Regular cardiac myocyte (primary cell): ENCODE measurements at places on chromosomes 5 and 9. TPM values are rescaled to one million over a fixed set of nuclear protein-coding genes. Genes with fewer than 3 reads are reported as not detected.

The TAS2R1 gene
- 0.28 TPM in 1 of 2 replicates, not detected in the other for total RNA-seq

The SPINK6 gene
- not detected in 2 replicates for total RNA-seq

The MARCOL gene
- total RNA-seq = not detected in 2 replicates

The TTC23L gene
- total RNA-seq = under 0.01 and 0.28 TPM in 2 replicates

The SHC3 gene
- total RNA-seq = 17.8 and 22.3 TPM in 2 replicates

The C9orf50 gene
- 0.28 TPM in 1 of 2 replicates, not detected in the other for total RNA-seq

The LVRN gene
- total RNA-seq = under 0.01 and 0.19 TPM in 2 replicates

The DDX4 gene
- total RNA-seq = 0.28 TPM in 1 of 2 replicates, not detected in the other

The PTPRD gene
- 2.3 and 9.8 TPM in 2 replicates for total RNA-seq

The SYK gene
- total RNA-seq = 0.28 TPM in 1 of 2 replicates, not detected in the other

The FAM78A gene
- total RNA-seq = 0.85 and 1.2 TPM in 2 replicates

The SLC45A2 gene
- total RNA-seq = 0.28 TPM in 1 of 2 replicates, not detected in the other

The MLANA gene
- not detected in 2 replicates for total RNA-seq

The RASGEF1C gene
- total RNA-seq = not detected in 2 replicates

The GLRA1 gene
- total RNA-seq = not detected in 2 replicates

The SLC34A1 gene
- total RNA-seq = not detected in 2 replicates

The SLC36A2 gene
- total RNA-seq = not detected in 2 replicates

The SLCO6A1 gene
- total RNA-seq = not detected in 2 replicates

The MCTP1 gene
- 0.77 and 3.7 TPM in 2 replicates for total RNA-seq

The PCDHGB5 gene
- total RNA-seq = 17.8 and 21.4 TPM in 2 replicates

The TARS1 gene
- 240 and 337 TPM in 2 replicates for total RNA-seq

The PCDHGA9 gene
- 2.1 and 3.1 TPM in 2 replicates for total RNA-seq

The RNF224 gene
- total RNA-seq = not detected in 2 replicates

The TRIM7 gene
- total RNA-seq = 0.85 and 3.1 TPM in 2 replicates

The HACD4 gene
- total RNA-seq = 3.5 and 4.5 TPM in 2 replicates

The ODF2 gene
- 30.7 and 73.8 TPM in 2 replicates for total RNA-seq

The RUSC2 gene
- total RNA-seq = 19.9 and 24.8 TPM in 2 replicates

The FAM151B gene
- 3.8 and 7.0 TPM in 2 replicates for total RNA-seq

The FRMPD1 gene
- not detected in 2 replicates for total RNA-seq

The HNRNPK gene
- 494 and 715 TPM in 2 replicates for total RNA-seq

The CTXN3 gene
- not detected in 2 replicates for total RNA-seq

The BTNL9 gene
- total RNA-seq = not detected in 2 replicates

The C5orf58 gene
- total RNA-seq = under 0.01 TPM in 1 of 2 replicates, not detected in the other

The EGFL7 gene
- total RNA-seq = 38.3 and 57.8 TPM in 2 replicates

The C5 gene
- 3.7 and 5.2 TPM in 2 replicates for total RNA-seq

The PCDHB10 gene
- total RNA-seq = 0.19 and 1.7 TPM in 2 replicates

The MEF2C gene
- total RNA-seq = 31.3 and 41.2 TPM in 2 replicates

The ADAMTS16 gene
- under 0.01 TPM in 1 of 2 replicates, not detected in the other for total RNA-seq

The OGN gene
- total RNA-seq = 0.28 TPM in 1 of 2 replicates, not detected in the other

The CSF1R gene
- 0.56 and 0.58 TPM in 2 replicates for total RNA-seq

The PAX5 gene
- under 0.01 TPM in 1 of 2 replicates, not detected in the other for total RNA-seq

The DNAH5 gene
- total RNA-seq = 0.38 and 1.4 TPM in 2 replicates

The TLR4 gene
- total RNA-seq = 43.1 and 58.5 TPM in 2 replicates

The SREK1IP1 gene
- 10.7 and 11.7 TPM in 2 replicates for total RNA-seq

The GMCL2 gene
- total RNA-seq = not detected in 2 replicates

The ABO gene
- not detected in 2 replicates for total RNA-seq

The PRR7 gene
- 6.2 and 10.9 TPM in 2 replicates for total RNA-seq

The RLN2 gene
- not detected in 2 replicates for total RNA-seq

The SUSD3 gene
- 0.19 TPM in 1 of 2 replicates, not detected in the other for total RNA-seq

The EDIL3 gene
- 83.2 and 246 TPM in 2 replicates for total RNA-seq

The TMEM174 gene
- not detected in 2 replicates for total RNA-seq

The ECSCR gene
- total RNA-seq = 3.4 and 9.2 TPM in 2 replicates

The ATP10B gene
- not detected in 2 replicates for total RNA-seq

The UHRF2 gene
- total RNA-seq = 95.0 and 124 TPM in 2 replicates

The ENTREP1 gene
- total RNA-seq = 0.28 and 0.38 TPM in 2 replicates

The THBS4 gene
- 0.38 and 1.1 TPM in 2 replicates for total RNA-seq

The GGTA1 gene
- total RNA-seq = not detected in 2 replicates

The SCGB3A2 gene
- total RNA-seq = 0.85 TPM in 1 of 2 replicates, not detected in the other

The CMYA5 gene
- under 0.01 and 1.1 TPM in 2 replicates for total RNA-seq
